Renal cortex interstitium (tissue), 15 donors: ENCODE measurements at places on chromosomes 5 and 9. TPM values are rescaled to one million over a fixed set of nuclear protein-coding genes. Genes with fewer than 3 reads are reported as not detected.

- DNase-seq: no peak
Observed at GRCh38 chr5:120017513-120017912, 388.2 kb downstream of the FAM170A start.

DNA sequence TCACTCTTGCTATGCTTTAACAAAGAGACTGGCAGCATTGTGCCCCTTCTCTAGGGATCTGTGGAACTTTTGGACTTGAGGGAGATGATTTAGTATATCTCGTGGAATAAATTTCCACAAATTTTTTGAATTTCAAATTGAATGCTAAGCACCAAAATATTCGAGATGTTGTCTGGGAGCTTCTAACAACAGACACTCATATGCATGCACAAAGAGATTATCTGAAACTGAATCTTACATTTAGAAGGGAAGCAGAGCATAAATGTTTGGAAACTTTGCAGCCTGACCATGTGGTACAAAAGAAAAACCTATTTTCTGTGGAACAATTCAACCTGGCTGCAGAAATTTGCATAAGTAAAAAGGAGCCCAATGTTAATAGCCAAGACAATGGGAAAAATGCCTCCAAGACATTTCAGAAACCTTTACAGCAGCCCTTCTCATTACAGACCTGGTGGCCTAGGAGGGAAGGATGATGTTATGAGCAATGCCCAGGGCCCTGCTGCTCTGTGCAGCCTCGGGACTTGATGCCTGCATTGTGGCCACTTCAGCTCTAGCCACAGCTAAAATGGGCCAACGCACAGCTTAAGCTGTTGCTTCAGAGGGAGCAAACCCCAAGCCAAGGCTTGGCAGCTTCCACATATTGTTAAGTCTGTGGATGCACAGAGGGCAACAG is 285.8 kb upstream of the FAM174A start:
- DNase-seq: no peak

GRCh38 chr5:79795764-79796398 is 106.2 kb downstream of the CMYA5 start:
- no peak for DNase-seq

GRCh38 chr9:37575511-37575914 is 667 bp downstream of the FBXO10 start:
- DNase-seq: no peak

GRCh38 chr5:84688566-84688965 is 303.9 kb upstream of the EDIL3 start:
- DNase-seq: no peak

DNA sequence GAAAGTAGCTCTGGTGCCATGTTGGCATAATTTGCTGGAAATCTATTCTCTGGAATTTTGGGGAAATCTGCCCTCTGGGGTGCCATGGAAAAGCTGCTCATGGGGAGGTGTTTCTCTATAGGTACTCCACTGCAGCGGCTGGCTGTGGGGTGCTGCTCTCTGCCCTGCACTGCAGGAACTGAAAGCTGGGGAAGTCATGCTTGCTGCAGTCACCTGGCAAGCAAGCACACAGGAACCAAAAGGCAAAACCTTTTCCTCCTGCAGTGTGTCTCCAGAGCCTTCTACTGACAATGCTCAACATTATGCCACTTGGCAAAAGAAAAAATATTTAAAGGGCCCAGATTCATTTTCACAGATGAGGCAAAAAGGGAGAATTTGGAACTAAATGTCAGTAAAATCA is 25.8 kb upstream of the CARNMT1 start:
- DNase-seq: no peak

DNA sequence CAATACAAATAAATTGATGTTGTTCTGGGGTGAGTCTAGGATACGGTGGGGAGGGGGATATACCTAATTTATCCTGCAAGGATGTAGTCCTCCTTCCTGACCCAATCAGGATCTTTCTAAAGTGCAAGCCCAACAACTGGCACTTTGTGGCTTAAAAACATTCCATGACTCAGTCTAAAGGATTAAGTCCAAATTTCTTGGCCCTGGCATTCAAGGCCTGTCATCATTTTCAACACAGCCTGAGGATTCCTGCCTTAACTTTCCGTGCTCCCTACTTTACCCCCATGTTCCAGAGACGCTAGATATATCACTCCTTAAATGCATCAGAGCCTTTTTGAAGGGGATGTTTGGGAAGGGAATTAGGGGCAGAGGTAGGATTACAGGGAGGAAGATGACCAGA is 1.0 kb downstream of the FAM221B start:
- DNase-seq: no peak

DNA sequence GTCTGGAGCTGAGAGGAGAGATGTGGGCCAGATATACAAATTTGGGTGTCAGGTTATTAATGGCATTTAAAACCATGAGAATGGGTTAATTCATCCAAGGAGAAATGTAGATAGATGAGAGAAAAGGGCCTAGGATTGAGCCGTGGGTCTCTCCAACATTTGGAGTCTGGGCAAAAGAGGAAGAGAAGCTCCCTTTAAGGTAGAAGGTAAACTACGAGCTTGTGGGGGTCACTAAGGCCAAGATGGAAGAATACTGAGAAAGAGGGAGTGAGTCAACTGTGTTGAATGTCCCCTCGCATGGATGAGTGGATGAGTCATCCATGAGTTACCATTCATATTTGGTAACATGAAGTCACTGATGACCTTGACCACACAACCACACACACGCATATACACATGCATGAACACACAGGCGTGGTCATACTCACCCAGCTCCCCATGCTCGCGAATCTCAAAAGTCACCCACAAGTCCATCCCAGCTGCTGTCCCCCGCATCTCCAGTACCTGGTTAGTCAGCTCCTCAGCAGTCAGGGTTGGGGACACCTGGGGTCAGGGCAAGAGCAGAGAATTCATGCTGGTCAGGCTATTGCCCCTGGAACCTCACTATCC is 6.8 kb upstream of the FCHSD1 start:
- DNase-seq: no peak

DNA sequence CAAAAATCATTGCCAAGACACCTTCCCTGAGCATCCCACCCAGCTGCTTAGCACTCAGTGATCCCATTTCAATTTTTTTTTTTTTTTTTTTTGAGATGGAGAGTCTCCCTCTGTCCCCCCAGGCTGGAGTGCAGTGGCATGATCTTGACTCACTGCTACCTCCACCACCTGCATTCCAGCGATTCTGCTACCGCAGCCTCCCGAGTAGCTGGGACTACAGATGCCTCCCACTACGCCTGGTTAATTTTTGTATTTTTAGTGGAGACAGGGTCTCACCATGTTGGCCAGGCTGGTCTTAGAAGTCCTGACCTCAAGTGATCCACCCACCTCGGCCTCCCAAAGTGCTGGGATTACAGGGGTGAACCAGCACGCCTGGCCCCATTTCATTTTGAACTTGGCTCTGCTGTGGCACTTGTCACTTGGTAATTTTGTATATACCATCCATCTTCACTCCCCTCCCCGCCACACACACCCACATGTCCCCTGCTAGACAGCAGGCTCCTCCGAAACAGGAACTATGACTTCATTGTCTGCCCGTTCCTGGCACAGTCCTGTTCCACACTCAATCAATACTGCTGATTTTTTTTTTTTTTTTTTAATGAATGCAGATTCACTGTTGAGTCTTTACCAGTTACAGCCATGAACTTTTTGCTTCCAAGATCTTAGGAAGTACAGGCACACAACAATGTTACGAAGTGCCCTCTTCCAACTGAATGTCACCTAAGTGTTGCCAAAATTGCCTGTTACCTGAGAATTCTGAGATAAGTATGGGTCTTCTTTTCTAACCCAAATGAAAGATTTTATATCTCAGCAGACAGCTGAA is 17.3 kb upstream of the ZBTB34 start:
- no peak for DNase-seq

The ARHGEF37 gene
- 7.7 TPM for polyA plus RNA-seq

The FAM221B gene
- polyA plus RNA-seq: 0.26 TPM

The NSA2 gene
- 228 TPM for polyA plus RNA-seq

The CTNND2 gene
- 2.4 TPM for polyA plus RNA-seq

The PCDHGA9 gene
- 5.4 TPM for polyA plus RNA-seq

The COL15A1 gene
- 22.2 TPM for polyA plus RNA-seq
